AG08395 (cell line): ENCODE measurements at places on chromosomes 12 and 14.

GRCh38 chr12:50234347-50234746 lies 49.0 kb downstream of the LIMA1 start:
- DNase-seq: no peak

- DNase-seq: no peak
Measured at GRCh38 chr12:86265329-86265695, 9.1 kb upstream of the MGAT4C start.

- DNase-seq: no peak
Measured at GRCh38 chr12:116698116-116698515, 39.8 kb downstream of the SPRING1 start.

DNA sequence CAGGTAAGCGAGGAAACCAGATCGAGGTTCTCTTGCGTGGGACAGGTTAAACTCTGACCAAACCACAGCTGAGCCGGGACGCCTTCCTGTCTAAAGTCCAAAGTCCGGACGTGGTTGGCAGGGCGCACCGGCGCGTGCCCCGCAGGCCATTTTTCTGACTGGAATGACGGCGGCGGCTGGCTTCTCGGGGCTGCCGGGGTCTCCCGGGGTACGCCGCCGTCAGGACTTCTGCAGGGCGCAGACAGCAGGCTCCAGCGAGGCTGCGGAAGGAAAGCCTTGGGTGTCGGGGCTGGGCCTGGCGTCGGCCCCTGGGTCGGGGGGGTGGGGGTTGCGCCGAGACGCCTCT lies 32.8 kb downstream of the MIA2 start:
- no peak for DNase-seq

- DNase-seq: no peak
Measured at GRCh38 chr12:3078086-3078820, 1.1 kb downstream of the TSPAN9 start.

GRCh38 chr12:88451205-88451604 lies 129.1 kb downstream of the KITLG start:
- no peak for DNase-seq

DNA sequence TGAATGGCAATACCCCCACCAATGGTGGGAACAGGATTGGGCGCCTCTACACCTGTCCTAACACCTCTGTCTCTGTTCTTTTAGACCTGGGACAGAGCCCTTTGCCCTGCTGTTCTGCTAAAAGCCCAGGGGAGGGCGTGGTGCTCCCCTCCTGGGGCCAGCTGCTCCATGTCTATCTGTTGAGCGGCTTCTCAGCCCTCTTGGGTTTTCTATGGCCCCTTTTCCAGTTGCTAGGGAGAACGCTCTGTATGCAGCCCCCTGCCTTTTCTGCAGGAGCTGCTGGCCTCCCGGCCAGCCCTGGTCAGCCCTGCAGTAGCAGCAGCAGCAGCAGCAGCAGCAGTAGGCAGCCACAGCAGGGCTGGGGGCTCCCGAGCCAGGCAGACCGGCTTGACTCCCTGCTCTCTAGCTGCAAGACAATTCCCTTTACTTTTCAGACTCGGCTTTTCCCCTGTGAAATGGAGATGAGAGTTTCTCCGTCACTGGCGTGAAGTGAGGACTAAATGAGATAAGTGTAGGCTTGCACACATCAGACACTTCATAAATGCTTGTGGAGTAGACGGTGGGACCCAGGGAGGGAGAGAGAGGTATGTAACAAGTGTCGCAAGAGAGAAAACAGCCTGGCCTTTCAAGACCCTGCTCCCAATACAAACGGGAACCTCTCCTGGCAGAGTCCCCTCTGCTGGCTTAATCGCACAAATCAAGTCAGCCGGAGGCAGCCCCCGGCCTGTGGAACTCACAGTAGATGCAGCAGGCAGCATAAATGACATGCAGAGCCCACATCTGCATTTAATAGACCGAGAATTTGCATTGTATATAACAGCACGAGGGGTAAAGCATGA lies 1.0 kb downstream of the RTL1 start:
- no peak for DNase-seq

GRCh38 chr14:74265301-74265965 lies 26.2 kb downstream of the VSX2 start:
- DNase-seq: no peak

DNA sequence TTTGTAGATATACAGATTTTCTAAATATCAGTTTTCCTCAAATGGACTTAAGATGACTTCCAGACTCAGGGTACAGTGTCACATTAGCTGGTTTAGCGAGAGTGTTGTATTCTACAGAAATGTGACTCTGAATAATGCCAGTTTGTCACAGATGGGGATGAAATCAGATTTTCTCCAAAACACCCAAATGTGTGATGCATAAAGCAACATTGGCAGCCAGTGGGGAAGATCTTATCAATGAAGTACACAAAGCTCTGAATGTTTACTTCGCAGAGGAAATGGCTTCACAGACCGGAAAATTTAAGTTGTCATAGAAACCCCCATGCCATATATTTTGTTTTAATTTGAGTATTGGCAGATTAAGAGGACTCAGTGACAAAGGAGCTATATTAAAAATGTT lies 29.9 kb downstream of the ANO4 start:
- no peak for DNase-seq

- no peak for DNase-seq
Measured at GRCh38 chr14:34350903-34351302, 111.1 kb downstream of the SPTSSA start.

DNA sequence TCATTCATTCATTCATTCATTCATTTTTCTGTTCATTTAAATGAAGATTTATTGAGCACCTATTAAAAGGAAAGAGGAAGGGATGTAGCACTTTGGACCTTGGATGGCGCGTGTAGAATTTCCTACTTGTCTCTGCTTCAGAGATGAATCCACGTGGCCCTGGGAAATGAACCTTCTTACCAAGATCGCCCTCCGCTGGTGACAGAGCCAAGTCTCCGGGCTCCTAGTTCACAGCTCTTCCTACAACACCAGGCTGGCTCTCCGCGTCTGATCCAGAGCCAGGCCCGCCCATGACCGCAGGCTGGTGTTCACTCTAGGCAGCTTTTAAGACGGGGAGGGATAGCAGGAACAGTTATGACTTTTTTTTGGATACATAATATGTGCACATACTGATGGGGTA lies 70.9 kb upstream of the PIWIL1 start:
- no peak for DNase-seq

DNA sequence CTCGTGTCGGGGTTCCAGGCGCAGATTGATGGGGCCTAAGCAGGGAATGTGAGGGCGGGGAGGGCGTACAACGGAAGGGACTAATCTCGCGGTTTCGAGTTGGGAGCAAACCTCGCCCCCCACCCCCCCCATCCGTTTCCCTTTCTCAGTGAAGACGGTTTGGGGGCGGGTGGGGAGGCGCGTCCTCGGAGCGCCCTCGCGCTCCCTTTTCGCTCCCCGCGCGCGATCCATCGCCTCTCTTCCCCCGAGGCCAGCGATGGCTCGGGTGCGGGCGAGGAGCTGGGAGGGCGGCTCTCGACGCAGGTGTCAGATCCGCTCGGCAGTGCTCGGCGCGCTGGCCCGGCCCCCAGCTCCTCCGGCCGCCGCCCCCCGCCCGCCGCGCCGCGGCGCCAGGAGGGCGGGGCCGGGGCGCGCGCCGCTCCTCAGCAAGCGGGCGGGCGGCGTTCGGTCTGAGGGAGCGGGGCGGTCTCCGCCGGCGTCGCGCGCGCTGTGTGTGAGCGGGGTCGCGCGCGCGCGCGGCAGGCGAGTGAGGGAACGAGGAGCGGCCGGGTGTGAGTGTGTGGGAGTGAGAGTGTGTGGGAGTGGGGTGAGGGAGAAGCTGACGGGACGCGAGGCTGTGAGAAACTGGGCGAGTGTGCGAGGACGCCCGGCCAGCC lies at the start of gene RIMKLB:
Gene RIMKLB (plus strand): TSS at position 516 of the 656 bp plus-strand sequence. CDS start 15,876 bp downstream, outside the sequence.
- DNase-seq: peak; percentile 81

DNA sequence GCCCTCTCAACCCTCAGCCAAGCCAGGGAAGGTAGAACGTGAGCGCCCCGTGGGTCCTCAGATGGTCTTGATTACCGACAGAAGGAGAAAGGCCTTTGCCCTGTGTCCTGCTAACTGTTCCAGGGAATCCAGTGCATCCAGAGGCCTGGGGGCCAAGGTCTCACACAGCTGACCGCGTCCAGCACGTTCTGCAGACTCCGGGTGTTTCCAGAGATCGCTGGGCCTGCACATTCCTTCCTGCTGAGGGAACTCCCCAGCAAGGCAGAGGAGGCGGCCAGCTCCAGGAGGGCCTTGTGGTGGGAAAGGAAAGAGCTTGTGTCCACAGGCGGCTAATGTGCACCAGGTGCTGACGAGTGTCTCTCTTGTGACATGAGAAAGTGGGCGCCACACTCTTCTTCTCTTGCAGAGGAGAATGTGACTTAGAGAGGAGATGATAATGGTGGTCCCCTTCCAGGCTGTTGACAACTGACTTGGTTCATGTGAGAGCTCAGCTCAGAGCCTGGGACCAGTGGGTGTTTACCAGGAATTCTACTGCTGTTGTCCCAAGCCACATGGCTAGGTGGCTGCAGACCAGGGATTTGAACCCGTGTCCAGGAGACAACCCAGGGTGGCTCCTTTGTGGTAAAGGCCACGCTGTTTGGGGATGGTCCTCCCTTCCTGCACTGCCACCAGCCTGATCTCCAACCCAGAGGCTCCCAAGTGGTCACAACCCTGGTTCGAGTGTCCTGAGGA lies 46.8 kb upstream of the DLK1 start:
- DNase-seq: peak; percentile 94

- DNase-seq: no peak
Measured at GRCh38 chr12:89126712-89127111, 225.6 kb downstream of the DUSP6 start.

DNA sequence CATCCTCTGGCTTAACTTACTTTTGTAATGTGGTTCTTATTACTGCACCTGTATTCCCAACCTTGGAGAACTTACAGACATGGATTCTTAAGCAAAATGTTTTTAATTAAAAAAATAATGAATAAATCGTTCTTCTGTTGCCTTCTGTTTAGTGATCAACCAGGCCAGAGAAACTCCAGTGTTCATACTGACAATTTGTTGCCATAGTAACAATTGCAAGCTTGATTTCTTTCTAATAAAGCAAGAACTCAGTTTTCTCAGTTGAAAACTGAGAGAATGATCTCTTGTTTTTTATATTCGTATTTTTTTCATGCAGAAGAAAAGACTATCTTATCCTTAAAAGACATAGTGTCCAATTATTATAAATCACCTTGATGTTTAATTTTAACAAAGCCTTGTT lies 106.5 kb upstream of the LMNTD1 start:
- no peak for DNase-seq

DNA sequence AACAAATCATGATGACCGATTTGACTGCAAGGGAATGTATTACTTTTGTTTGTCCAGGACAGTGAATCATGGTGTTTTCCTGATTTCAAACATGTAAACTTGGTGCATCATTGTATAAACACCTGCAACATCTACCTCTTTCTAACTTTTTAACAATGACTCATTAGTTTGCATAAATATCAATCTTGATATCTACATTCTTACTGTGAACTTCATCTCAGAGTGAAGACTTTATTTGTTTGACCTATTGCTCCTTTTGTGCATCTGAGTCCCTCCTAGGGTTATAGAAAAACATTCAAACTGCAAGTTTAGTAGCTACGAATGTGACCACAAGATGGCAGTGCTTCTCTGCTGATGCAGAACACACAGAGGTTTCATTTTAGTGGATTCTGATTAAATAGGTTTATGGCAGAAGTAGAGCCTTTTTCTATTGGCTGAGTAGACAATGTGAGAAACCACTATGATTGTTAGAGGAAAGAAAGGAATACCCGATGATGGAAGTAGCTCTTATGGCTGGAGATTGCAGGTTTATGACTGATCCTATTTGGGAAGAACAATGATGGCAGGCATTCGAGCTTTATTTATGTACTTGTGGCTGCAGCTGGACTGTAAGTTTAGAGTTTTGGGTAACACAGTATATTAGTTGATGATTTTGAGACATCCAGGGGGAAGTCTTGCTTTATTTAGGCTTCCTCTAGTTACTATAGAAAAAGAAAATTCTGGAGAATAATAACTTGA lies 244.2 kb upstream of the OR4E1 start:
- peak; percentile 24 for DNase-seq

- peak; percentile 24 for DNase-seq
Measured at GRCh38 chr12:48901278-48901677, 24.0 kb downstream of the FKBP11 start.

DNA sequence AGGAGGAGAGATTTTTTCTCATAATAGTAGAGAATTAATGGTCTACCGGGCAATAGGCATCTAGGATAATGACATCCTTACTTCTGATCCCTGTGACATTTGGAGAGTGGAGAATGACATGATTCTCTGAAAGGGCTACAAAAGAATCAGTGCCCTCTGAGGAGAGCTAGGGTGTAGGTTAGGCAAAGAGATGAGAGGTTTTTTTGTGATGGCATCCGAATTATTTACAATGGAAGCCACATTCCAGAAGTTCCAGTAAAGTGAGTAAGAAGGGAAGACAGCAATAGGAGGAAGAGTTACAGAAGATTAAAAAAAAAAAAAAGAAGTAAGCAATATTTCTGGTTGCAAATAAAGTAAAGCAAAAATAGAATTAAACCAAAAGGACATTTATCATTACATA lies 478.0 kb downstream of the RMST start:
- DNase-seq: no peak

DNA sequence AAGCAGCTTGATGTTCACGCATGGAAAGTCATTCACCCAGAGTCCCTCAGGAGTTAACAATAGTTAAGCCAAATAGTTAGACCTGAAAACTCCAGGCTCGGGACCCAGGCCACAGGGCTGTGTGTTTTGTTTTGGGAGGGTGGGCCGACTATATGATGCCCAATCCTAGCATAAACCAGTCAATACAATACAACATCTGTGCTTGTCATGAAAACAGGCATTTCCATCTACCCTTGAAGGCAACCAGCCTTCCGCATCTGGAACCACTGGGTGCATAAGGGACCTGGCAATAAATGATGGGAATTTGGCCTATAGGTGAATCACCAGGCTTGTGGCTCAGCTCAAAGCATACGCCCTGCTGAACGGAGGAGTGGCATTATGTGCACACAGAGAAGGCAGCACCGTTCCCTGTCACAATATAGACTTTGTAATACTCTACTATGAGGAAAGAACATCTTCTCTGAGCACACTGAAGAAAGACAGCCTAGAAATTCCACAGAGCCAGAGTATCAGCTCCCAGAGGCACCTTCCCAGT lies 91.0 kb upstream of the FOXN3 start:
- DNase-seq: no peak

GRCh38 chr12:46383654-46384450 lies 11.3 kb upstream of the SLC38A2 start:
- DNase-seq: peak; percentile 63

DNA sequence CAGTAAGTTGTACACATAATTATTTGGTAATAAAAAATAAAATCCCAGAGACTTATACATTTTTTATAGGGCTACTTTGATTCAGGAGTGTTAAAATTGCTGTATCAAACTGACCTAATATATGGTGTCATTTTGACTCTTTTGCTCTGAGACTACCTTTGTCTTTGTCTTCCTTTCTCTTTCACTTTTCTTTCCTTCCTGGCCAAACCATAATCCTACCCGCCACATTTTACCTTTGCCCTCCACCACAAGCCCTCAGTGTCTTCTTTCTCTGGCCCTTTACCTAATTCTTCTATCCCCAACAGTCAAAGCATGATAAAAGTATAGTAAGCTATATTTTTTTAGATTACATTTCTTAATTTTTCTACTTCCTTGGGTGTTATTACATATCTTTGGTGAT lies 62.0 kb downstream of the CAND1 start:
- DNase-seq: no peak

- DNase-seq: no peak
Measured at GRCh38 chr14:99435327-99435726, 45.3 kb downstream of the SETD3 start.
